ENCODE measurements at places on chromosomes 3 and 15.

- DNase-seq, result no peak
These were observed 11.7 kb downstream of the DUOX2 start for GRCh38 chr15:45102226-45102625.

- no peak for DNase-seq
These were observed 27.5 kb downstream of the GRAMD2A start for GRCh38 chr15:72169921-72170611.

DNA sequence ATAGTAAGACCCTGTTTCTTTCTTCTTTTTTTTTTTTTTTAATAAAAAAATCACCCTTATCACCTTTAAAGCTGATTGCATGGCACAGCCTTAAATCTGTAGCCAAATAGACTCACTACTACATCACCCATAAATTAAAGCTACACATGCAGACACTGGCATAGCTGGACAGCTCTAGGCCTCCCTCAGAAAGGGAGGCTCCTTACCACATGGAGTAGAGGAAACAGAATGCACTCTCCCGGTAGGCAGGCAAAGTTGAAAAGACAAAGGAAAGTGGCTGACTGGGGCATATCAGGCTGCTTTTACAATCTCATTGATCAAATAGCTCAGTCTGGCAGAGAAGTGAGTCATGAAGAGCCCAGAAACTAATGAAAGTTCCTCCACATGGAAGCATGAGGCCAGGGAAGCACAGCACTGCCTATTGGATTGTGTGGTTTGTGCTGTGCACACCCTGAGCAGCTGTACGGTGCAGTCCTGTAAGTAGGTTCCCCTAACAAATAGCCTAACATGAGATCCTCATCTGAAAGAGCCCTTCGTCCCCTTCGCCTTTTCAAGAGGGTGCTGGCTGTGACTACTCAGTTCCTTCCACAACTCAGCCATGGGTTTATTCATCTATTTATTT is 32.7 kb upstream of the FAM98B start:
- no peak for DNase-seq

DNA sequence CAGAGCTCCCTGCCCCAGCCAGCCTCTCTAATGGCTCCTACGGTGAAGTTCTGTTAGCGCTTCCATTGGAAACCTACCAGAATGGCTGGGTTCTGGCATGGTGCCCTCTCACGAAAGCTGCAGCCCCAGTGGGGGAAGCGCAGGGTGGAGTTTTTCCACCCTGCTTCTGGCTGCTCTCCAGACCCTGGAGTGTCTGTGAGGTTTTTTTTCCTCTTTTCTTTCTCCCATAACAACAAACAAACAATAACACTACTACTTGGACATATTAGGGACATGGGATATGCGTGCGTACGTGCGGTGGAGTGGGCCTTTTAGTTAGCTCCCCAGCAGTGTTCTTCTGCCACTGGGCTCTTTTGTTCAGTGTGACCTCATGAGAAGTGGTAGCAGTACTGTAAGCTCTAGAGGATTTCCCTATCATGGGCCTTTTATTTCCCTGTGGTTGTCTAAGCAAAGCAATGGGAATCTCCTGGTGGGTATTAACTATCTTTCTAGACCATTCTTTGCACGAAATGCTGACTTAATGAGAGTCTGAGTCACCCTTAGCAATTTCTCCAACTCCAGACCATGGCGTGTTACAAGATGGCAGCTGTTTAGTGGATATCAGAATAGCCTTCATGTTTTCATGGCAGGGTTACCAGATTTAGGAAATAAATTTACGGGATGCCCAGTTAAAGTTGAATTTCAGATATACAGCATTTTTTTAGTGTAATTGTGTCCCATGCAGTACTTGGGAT is 161.9 kb downstream of the FNDC3B start:
- DNase-seq, result no peak

- no peak for DNase-seq
These were observed 37.3 kb downstream of the HMCES start for GRCh38 chr3:129315998-129316247.

DNA sequence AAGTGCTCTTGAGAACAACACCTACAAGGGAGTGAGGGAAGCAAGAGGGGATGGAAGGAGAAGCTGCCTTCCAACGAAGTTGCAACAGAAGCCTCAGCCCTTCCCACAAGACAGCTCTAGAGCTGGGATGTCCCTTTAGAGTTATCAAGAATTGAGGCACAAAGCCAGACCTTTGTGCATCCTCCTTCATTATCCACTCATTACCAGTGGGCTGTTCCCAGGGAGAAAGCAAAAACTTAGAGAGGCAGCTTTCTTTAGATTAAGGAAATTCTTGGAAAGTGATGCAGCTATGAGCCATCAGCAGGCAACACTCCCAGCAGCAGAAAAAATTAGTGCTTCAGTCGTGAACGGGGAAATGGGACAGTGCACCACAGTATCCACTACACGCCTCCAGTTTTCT is 10.6 kb upstream of the CD96 start:
- no peak for DNase-seq

DNA sequence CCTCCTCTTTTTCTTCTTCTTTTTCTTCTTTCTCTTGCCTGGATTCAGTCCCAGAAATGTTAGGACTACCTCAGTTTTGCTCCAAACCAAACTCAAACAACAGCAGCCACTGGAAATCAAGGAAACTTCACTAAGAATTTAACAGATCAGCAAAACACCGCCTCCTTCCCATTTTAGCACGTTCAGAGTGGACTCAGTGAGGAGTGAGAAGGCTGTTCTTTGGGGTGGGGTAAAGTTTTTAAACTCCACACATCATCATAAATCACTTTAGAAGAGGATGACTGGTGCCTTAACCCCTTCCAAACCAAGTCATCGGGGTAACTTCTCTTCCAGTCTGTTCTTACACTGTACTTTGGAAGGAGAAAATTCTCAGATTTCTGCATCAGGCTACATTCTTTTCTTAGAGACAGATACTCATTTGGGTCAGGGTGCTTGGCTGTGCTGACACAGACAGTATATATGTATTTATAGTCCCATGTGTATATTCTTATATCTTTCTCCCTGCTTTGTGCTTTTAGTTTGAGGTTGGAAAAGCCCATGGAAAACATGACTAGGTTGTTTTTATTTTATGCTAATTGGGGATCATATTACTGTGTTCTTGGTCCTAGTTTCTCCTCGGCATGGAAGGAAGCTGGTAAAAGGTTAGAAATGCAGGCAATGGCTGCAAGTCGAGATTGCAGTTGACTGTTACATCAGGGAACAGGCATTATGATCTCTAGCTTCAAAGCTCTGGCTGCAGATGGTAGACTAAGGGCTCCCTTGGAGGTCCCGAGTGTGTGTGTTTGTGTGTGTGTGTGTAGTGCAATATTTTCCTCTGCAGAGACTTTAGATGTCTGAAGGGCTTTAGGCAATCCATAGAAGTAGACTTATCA is at the start of gene CCDC80:
Gene CCDC80, minus strand, starts transcription at position 214 of the 872 bp plus-strand sequence. CDS start 1,238 bp downstream, outside the sequence.
- no peak for DNase-seq

DNA sequence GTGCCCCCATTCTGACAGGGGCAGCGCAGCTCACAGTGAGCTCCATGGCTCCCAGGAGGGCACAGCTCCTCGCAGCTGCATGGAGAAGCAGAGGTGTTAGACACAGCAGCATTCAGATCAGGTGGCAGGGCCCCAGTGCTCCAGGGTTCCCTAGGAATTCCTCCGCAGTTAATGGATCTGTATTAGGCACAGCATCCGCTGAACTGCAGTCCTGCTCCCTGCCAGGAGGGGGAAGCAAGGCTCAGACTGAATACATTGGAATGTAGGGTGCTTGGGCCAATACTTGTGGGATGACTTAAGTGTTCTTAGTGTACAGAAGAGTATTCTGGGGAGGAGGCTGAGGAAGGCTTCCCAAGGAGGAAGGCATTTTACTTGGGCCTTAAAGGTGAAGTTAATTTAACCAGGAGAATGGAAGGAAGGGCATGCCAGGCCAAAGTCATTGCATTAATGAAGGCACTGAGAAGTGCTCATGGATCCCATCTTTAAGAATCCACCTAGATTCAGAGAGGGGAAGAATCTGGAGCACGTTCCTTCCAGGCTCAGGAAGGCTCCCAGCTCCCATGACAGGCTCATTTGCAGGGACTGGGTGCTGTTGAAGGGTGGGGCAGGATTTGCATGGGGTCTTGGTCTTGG is 111.6 kb downstream of the RAB11A start:
- peak; percentile 83 for DNase-seq

DNA sequence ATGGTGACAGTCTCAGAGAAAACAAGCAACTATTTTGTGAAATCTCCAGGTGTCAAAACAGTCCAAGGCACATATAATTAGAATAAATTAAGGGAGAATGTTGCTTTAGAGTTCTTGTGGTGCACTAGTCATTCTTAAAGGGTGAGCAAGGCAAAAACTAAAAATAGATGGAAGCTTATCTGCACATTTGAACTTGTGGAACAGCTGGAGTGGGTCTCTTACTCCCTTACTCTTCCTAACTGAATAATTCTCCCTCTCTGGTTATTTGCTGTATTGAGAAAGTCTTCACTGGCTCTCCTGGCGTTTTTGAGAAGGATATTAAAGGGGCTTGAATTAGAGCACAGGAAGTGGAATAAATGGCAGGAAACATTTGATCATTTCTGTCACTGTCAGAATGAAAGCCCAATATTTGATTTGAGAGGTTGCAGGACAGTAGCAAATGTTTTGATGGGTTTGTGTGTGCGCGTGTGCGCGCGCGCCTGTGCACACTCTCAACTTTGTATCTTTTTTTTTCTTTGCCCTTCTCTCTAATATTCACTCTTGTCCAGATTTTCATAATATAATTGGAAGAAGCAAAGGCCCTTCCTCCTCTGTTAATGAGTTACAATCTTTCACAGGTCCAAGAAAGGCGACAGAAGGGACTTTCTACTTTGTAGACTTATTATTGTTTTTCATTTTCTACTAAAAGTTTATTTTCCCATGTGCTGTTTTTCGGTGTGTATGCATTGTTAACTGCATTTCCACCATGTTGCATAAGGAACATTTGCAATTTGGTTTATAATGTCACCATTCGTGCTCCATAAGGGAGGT is 40.9 kb downstream of the AKAP13 start:
- DNase-seq, result no peak

- peak; percentile 2 for DNase-seq
These were observed 125.0 kb upstream of the MEF2A start for GRCh38 chr15:99440551-99441443.

- DNase-seq, result no peak
These were observed 8.8 kb downstream of the NUP210 start for GRCh38 chr3:13411186-13411860.

- no peak for DNase-seq
These were observed 65.6 kb upstream of the CADM2 start for GRCh38 chr3:84893211-84893610.

DNA sequence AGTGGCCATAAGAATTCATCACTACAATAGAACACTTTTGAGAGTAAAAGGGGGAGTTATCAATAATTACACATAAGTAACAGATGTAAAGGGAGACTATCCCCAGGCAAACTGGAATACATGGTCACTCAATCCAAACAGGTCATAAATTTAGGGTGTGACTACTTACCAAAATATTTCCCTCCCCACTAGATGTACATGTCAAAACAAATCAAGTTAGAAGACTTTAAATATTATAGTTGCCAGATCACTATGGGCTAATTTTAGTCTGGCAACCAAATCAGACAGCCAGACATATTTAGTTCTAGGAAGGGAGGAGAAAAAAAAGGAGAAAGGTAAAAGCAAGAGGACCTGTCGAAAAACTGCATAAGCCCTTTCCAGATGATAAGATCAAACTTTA is 23.1 kb downstream of the SLC24A5 start:
- no peak for DNase-seq

- DNase-seq, result no peak
These were observed 107.2 kb upstream of the CMC1 start for GRCh38 chr3:28134198-28134597.

- DNase-seq, result no peak
These were observed 33.0 kb upstream of the LARS2 start for GRCh38 chr3:45355351-45355750.

- no peak for DNase-seq
These were observed 5.0 kb upstream of the DYNLT2B start for GRCh38 chr3:196323016-196323415.

DNA sequence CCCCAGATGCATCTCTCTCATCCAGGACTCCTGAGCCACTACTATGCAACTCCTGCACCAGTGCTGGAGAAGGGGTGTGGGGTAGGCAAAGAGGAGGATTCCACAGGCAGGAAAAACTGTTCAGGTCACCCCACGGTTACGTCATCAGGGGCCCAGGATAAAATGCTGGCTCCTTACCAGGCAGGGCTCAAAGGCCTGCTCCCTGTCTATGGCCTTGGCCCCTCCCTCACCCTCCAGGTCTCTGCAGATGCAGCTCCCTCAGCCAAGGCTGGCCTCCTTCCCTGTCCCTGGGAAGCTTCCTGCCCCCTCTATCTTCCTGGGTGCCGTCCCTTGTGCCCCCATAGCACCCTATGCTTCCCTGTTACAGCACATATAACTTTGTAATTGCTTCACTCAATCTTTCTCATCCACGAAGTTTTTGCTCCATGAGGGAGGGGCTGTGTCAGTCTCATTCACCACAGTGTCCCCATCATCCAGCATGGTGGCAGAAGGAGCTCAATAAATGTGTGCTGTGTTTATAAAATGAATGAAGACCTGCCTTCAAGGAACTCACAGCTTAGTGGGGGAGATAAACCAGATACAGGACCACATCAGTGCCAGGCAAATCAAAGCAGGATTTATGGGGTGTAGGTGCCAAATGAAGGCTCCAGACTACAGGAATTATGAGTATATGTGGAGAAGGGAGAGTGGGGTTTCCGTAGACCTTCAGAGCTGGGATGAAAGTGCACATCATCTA is 18.6 kb downstream of the KBTBD13 start:
- no peak for DNase-seq

- DNase-seq, result no peak
These were observed 530.0 kb downstream of the MECOM start for GRCh38 chr3:169133178-169134161.

DNA sequence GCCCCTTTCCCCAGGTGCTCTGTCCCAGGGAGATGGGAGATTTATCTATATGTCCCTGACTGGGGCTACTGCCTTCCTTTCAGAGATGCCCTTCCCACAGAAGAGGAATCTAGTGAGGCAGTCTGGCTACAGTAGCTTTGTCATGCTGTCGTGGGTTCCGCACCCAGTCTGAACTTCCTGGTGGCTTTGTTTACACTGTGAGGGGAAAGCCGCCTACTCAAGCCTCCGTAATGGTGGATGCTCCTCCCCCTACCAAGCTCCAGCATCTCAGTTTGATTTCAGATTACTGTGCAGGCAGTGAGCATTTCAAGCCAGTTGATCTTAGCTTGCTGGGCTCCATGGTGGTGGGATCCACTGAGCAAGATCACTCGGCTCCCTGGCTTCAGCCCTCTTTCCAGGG is 35.4 kb upstream of the SLC7A14 start:
- no peak for DNase-seq

DNA sequence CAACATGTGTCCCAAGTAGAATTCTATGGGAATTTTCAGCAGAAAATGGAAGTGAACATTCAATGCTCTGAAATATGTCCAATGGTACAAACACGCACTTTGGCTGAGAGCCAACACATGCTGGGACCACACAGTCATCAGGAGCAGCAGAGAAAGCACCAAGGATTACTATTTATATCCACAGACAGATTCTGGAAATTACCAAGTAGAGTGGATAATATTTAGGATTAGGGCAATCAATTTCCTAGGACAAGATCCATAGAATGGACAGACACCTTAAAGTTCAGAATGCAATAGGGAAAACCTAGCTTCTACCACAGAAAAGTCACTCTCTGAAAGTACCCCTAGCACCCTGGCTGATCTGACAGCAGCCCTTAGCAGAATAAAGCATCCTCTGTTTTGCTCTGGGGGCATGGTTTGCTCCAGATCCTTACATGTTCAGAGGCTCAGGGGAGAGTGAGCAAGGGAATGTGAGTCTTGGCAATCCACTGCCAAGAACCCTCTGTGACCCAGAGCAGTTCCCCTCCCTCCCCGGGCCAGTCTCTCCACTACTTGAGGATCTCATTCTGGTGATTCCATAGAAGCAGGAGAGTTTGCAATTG is 206.0 kb upstream of the WNT5A start:
- DNase-seq, result no peak

GRCh38 chr15:79093352-79093935 is 2.9 kb upstream of the RASGRF1 start:
- DNase-seq, result no peak
